Globus pallidus (tissue), 1 donor: ENCODE measurements at places on chromosomes 5 and 9.

DNA sequence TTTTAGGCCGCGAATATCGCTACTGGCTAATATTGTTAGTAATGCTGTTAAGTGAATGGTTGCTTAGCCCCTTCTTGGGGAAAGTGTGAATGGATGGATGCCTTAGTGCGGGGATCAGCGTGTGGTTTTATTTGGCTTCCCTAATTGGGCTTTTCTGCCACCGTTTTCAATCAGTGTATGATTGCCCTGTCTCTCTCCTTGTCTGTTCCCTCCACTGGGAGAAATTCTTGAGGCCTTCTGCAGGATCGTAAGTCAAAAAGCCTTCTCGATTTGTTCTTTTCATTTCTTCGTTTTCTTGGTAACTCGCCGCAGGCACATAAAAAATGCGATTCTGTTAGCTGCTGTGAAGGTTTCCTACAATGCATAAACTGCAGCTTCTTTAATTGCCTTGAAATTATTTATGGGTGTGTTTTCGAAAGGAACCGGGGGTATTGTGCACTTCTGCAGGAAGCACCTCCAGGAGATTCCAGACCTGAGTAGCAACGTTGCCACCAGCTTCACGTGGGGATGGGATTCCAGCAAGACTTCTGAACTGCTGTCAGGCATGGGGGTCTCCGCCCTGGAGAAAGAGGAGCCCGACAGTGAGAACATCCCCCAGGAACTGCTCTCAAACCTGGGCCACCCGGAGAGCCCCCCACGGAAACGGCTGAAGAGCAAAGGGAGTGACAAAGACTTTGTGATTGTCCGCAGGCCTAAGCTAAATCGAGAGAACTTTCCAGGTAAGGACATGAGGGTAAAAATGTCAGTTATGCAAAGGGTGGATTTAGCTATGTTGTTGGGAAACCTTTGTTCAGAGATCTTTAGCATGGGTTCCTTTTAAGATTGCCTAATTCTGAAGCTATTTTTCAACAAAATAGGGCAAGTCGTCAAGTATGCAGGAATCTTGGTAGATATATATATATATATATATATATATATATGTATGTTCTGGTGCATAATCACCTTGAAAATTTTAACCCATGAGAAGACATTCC lies 700 bp downstream of the SKP2 start:
- no peak for DNase-seq

DNA sequence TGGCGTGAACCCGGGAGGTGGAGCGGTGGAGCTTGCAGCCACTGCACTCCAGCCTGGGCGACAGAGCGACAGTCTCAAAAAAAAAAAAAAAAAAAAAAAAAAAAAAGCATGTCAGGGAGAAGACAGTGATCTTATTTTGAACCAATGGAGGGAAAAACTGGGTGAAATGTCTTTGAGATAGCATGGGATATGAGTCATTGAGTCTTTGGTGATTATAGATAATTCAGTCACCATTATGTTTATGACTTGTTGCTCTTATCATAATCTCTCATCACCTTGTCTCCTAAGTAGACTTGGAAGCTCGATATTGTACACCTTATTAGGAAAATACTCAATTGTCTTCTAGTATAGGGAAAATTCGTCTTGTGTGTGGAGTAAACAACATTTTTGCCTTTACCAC lies 55.1 kb upstream of the KDM4C start:
- DNase-seq = no peak

DNA sequence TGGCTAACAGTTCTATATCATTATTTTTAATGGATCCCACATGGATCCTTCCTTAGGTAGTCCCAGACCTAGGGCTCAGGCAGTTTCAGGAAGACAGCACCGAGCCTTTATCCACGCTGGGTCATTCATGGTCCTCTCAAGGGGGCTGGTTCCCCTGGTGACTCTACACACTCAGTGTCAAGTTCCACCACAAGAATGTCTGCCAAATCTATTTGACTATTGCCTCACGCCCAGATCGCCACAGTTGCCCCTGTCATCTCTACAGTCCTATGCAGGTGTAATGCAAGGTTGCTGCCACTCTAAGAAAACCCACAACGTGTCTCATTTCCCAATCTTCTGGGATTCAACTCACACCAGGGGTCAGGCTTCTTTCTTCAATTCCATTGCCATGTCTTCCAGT lies 8.0 kb upstream of the ZNF366 start:
- DNase-seq = no peak

DNA sequence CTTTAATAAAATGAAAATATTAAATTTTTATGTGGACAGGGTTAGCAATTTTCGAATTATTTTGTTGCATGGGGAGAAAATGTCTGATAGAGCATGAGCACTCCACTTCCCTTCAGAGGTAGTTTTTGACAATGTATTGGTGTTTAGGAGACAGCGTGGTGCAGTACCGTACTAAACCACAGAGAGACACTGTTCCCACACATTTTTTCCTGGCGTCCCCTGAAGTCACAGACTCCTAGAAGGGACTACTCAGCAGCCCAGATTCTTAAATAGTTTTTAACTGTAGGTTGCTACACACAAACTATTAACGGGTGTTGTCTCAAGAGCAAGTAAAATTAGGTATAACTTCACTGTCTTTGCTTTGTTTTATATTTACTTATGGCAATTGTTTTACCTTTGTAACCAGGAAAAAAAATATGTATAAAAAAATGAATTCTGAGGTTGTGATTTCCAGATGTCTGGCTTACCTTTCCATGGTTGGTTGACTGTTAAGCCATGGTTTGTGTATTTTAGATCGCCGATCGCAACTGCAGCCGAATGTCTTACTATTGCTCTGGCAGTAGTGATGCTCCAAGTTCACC lies 171.2 kb downstream of the DOCK8 start:
- peak; percentile 66 for DNase-seq

- no peak for DNase-seq
These were observed 93.1 kb downstream of the PDE4D start for GRCh38 chr5:59800347-59800893.

- no peak for DNase-seq
These were observed 246.8 kb upstream of the TUT7 start for GRCh38 chr9:86600977-86601376.

- DNase-seq = no peak
These were observed 7.1 kb upstream of the IFNA6 start for GRCh38 chr9:21357479-21358460.

DNA sequence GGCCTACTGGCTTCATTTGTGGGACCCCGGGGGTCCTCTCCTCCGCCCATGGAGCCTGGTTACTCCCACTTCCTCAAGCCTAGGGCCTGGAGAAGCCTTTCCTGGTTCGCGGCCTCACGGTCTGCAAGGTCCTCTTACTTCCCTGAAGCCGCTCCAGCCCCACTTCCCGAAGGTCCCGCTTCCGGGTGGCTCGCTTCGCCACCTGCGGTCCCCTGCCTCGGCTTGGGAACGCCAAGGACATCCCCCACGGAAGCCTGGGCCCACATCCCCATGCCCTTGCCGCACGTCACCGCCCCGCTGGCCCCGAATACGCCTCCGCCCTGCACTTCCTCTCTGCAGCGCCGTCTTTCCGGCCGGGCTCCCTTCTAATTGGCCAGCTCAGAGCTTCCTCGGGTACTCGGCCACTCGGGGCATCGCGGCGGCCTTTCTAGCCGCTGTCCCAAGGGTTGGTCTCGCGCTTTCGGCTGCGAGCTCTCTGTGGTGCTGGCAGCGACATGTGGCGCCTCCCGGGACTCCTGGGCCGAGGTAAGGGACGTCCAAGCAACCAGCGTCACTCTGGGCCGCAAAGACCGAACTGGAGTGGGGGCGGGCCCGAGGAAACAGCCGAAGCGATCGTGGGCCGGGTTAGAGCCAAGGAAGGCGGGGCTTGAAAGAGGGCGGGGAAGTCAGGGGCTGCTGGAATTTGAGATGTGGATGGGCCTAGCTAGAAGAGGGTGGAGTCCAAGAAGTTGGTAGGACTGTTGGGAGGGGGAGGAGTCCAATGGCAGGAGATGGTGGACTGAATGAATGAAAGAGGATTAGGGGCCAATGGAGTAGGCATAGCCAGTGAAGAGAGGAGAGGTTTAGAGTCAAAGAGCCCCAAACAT lies at the start of gene DELE1:
TSS of gene DELE1 (plus strand) at position 424 of the 866 bp plus-strand sequence. CDS start at position 495, 71 bp downstream.
- peak; percentile 93 for DNase-seq

- no peak for DNase-seq
These were observed 3.8 kb upstream of the C9 start for GRCh38 chr5:39368116-39368515.

DNA sequence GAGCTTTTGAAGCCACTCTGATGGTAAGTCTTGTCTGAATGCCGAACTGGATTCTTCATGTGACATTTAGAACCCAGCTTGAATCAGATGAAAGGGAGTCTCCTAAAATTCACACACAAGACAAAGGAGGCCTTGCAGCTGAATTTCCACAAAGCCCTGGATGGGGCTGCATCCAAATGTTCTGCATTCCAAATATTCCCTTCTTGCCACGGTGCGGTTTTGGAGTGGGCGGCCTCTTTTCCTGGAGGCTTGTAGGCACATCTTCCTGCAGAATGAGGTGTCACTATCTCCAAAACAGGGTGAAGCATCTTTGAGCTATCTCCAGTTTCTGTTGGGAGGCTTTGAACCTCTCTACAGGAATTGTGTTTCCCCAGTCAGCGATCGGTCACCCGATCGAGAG lies 342.7 kb downstream of the ARHGEF28 start:
- no peak for DNase-seq

GRCh38 chr5:149839761-149840160 lies 104.8 kb downstream of the PDE6A start:
- DNase-seq = no peak

DNA sequence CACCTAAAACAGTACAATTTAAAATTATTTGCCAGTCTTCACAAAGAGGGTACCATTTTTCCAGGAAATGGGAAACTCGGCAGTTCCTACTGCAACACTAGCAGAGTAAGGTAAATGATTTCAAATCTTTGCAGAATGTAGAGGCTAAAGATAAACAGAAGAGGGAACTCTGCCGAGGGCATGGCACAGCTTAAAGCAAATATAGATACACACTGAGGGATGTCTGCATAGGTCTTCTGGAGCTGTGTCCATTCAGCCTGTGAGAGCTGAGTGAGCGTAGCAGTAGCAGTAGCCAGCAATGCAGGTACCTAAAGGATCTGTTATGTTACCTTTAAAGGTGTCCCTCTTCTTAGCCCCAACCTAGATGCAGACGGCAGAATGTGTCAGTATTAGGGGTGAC lies 17.5 kb downstream of the CDKL3 start:
- DNase-seq = no peak

DNA sequence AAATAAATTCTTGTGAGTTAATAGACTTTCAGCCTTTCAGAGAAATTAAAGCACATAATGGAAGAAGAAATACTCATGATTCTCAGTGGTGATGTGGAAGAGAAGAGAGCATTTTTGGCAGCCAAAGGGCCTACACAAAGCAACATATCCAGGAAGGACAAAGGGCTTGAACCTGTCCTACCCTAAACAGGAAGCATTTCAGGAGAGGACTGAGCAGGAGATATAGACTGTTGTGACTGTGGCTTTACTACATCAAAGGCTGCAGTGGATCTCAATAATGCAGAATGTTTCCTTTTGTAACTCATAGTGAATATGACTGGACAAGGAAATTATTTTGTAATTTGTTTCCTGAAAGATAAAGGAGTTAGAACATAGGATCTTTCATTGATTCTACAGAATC lies 1.3 kb upstream of the PARP8 start:
- DNase-seq = no peak

- DNase-seq = no peak
These were observed 186.0 kb downstream of the PAX5 start for GRCh38 chr9:36847781-36848673.

- DNase-seq = no peak
These were observed 267.0 kb upstream of the NUDT12 start for GRCh38 chr5:103829585-103829984.

GRCh38 chr5:53557386-53557785 lies 3.1 kb upstream of the NDUFS4 start:
- DNase-seq = no peak
